ENCODE measurements at places on chromosomes 5 and 9. TPM values are rescaled to one million over a fixed set of nuclear protein-coding genes. Genes with fewer than 3 reads are reported as not detected.
A peak's percentile ranks its signal among the peaks of the same experiment; 100 is the strongest.

DNA sequence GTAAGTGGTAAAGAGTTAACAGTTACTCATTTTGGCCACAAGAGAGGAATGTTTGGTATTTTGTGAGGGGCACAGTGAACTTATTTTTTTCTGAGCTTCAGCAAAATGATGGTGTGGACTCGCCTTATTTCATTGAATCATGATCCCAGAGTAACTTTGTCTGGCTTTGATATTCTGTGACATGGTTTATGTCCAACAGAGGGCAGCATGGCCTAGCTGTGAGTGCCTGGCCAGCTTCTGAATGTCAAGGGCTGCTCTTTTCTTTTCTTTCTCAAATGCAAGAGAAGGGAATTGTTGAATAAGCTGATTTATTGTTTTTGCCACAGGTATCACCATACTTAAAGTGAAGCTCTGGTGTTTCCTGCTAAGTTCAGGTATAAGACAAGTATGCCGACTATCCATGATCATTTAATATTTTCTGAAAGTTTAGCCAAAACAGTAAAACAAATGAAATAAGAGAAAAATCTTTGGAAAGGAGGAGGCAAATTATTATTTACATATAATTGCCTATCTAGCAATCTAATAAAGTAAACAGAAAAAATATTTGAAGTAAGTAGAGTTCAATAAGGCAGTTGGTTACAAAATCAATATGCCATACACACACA is 31.7 kb downstream of the MRPL22 start:
- DNase-seq: no peak

DNA sequence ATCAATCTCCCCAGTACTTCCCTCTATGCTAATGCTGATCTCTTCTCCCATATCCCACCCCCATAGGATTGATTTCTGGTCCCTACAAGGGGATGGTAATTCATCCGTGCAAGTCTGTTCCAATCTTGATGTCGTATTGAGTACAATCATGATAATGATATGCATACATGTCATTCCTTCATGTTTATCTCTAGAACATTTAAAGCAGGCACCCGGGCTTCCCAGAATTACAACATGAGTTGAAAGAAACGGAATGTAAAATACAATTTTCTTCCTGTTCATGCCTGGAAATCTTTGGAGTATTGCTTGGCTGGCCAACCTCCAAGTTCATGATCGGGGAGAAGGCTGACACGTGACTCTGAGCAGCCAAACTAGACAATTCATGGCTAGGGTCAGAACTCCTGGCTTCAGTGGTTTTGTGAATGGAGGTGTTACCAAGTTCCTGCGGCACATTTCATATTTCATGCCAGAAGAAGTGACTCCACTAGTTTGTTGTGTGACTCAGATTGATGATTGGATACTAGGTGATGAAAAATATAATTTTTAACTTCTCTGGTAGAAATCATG is 66.6 kb downstream of the C9orf152 start:
- peak; percentile 94 for DNase-seq

GRCh38 chr9:37026931-37027581 is 7.0 kb downstream of the PAX5 start:
- no peak for DNase-seq

ECM2 gene
- not detected for total RNA-seq

DNA sequence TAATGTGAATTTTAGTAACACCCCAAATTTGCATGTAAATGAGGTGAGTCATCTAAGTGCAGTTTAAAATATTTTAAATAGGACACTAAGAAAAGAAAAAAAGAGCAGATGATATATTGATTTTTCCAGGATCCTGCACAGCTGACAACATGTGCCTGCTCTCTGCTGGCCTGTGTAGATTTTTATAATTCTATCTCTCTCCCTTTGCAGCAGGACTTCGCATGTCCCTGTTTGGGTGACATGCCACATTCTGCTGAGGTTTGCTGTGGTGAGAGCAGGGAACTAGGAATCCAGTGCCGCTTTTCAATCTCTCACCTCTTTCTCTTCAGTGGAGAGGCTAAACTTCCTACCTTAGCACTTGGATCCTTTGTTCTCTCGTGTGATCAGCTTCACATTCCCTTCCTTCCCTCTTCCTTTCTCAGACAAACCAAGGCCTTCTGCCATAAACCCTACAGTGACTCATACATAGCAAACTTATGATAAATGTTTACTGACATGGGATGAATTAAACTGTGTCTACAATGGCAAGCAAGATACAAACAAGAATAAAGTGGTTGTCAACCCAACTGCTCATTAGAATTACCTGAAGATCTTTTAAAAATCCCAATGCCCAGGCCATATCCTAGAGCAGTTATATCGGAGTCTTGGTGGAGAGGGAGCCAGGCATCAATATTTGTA is 198.8 kb upstream of the EFNA5 start:
- DNase-seq: peak; percentile 25

ARRDC3 gene
- total RNA-seq: 21.5 TPM

GRCh38 chr9:80516679-80517078 is 944.9 kb downstream of the TLE4 start:
- no peak for DNase-seq

CER1 gene
- total RNA-seq: not detected

DNA sequence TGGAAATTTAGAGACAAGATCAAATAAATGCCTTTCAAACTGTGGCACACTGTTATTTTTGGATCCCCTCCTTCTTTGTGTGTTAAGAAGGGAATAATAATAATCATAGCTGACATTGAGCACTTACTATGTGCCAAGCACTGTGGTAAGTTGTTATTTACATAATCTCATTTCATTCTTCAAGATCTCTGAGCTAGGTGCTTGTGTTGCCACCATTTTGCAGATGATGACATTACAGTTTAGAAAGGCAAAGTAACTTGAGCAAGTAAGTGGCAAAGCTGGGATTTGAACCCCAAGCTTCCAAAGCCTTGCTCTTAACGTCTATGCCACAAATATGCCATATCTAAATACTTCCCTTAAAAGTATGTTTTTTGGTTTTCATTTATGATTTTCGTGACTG is 121.8 kb upstream of the TMEM161B start:
- no peak for DNase-seq

GRCh38 chr9:86828631-86829030 is 118.7 kb downstream of the GAS1 start:
- DNase-seq: no peak

DNA sequence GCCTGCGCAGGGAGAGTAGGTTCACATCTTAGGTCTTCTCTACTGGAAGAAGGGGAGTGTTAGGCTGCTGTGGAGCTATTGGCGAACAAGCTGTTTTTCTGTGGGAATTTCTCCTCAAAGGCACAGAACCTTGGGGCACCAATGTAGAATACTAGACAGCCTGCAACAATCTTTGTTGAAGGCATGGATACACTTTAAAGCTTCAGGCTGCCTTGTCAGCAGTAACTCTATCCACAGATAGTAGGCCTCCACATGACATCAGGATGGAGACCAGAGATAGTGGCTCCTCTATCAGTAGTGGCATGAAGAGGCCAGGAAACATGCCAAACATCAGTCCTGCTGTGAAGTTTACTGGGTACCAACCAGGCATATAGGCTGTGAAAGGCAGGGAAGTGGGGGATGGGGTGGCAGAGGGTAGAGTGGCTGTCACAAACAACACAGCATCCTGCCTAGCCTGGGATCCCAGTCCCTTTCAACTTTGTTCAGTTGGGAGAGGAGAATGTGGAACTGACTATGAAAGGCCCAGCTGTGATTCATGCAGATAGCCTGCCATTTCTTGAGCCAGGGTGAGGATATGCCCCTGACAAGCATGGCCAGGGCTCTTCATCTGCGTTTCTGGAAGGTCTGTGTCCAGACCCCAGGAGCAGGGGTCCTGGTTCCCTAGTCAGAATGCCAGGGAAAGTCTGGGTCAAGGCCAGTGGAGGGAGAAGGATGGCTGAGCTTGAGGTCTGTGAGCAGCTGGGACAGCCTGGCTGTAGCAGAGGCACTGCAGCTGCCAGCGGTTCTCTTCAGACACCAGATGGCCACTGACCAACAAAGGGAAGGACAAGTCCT is 1.0 kb upstream of the HK3 start:
- DNase-seq: no peak

DNA sequence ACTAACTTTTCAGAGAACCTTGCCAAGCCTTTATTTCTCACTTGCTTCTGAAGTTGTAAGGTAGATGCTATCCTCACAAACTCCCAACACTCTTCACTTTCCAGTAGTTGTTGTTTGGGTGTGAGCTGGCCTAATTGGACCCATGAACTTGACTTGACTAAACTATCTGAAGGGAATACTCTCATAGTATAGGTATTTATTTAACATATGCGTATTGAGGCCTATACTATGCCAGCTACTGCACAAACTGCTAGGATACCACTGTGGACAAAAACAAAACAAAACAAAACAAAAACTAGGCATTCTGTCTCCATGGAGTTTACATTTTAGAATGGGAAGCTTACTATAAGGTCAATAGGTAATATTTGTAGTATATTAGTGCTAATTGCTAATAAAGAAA is 1.3 kb downstream of the TXNDC8 start:
- no peak for DNase-seq

DNA sequence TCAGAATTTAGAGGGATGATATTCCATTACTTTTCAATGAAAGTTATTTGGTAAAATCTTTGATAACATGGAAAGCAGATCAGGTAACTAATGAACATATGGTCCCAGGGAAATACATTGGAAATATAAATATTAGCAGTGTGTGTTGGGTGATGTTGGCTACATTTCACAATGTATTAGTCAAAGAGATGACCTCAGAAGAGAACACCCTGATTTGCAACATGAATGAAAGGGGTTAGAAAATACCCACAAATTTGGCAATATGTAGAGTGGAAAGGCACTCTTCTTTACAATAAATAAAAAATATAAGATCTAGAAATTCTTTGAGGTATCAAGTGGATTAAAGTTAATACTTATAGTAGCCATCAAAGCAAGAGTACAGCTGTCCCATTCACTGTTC is 606.7 kb downstream of the PSAT1 start:
- no peak for DNase-seq

PPP2R2B gene
- 3.9 TPM for total RNA-seq

GRCh38 chr5:1744393-1745122 is 55.1 kb downstream of the MRPL36 start:
- DNase-seq: no peak

ENTREP1 gene
- 0.87 TPM for total RNA-seq

CDH10 gene
- 0.58 TPM for total RNA-seq

DNA sequence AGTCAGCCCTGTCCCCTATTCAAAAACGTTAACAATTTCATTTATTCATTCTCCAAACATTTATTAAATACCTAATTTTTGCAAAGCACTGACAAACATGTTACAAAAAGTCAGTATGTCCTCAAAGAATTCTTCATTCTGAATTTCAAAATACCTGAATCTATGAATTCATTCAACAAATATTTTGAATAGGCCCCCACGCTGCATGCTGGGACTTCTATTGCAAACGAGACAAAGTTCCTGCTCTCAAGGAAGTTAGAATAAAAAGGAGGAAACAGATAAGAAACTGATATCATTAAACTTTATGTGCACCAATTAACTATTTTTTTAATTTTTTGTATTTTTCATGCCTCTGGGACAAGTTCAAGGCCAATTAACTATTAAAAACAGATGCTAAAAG is 26.6 kb downstream of the TRPM6 start:
- DNase-seq: no peak

- no peak for DNase-seq
Measured at GRCh38 chr5:6218116-6218515, 160.2 kb downstream of the MED10 start.

POLR3G gene
- 28.4 TPM for total RNA-seq

- no peak for DNase-seq
Measured at GRCh38 chr9:89648247-89649000, 43.6 kb downstream of the GADD45G start.

- DNase-seq: no peak
Measured at GRCh38 chr5:73692166-73692640, 66.2 kb downstream of the ARHGEF28 start.

DAB2IP gene
- 11.6 TPM for total RNA-seq

TAF1L gene
- total RNA-seq: not detected

JAKMIP2 gene
- total RNA-seq: 0.17 TPM

DNA sequence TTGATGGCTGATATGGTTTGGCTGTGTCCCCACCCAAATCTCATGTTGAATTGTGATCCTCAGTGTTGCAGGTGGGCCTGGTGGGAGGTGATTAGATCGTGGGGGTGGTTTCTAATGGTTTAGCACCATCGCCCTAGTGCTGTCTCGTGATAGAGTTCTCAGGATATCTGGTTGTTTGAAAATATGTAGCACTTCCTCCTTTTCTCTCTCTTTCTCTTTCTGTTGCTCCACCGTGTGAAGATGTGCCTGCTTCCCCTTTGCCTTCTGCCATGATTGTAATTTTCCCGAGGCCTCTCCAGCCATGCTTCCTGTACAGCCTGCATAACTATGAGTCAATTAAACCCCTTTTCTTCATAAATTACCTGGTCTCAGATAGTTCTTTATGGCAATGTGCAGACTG is 111.6 kb downstream of the SREK1 start:
- no peak for DNase-seq

GRCh38 chr5:33462456-33462855 is 21.7 kb downstream of the TARS1 start:
- DNase-seq: no peak

CXCL14 gene
- total RNA-seq: 0.06 TPM

HK3 gene
- 0.43 TPM for total RNA-seq

Data from epithelial cell of proximal tubule (primary cell).